NCI-H187 (cell line): ENCODE measurements at places on chromosomes 3 and 15.

DNA sequence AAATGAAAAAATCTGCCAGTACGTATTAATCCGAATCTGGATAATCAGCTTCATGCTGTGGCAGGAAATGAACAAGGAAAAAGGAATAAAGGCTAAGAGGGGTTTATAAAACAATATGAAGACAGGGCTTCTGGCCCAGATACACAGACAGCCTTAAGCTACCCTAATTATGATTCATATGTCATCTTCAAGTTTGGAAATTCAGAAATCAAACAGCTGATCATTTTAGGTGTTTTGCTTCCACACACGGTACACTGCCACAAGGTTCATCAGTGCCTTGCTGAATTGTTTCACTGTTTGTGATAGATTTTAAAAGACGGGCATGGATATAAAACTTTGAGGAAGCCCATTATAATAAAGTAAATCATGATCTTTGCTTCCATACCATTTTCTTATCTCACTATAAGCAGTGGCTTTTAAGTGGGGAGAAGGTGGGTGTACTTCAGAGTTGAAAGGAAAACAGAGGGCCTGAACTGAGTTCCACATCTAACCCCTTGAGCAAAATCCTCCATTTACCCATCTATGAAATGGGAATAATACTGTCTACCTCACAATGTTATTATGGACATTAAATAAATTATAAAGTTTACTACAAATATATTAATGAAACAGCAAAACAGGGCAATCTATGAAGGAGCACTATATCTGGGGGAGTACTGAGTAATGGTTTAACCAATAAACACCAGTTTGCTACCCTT is 15.7 kb downstream of the GTPBP8 start:
- DNase-seq, result no peak

GRCh38 chr3:74004386-74004785 is 379.6 kb upstream of the PDZRN3 start:
- no peak for DNase-seq

DNA sequence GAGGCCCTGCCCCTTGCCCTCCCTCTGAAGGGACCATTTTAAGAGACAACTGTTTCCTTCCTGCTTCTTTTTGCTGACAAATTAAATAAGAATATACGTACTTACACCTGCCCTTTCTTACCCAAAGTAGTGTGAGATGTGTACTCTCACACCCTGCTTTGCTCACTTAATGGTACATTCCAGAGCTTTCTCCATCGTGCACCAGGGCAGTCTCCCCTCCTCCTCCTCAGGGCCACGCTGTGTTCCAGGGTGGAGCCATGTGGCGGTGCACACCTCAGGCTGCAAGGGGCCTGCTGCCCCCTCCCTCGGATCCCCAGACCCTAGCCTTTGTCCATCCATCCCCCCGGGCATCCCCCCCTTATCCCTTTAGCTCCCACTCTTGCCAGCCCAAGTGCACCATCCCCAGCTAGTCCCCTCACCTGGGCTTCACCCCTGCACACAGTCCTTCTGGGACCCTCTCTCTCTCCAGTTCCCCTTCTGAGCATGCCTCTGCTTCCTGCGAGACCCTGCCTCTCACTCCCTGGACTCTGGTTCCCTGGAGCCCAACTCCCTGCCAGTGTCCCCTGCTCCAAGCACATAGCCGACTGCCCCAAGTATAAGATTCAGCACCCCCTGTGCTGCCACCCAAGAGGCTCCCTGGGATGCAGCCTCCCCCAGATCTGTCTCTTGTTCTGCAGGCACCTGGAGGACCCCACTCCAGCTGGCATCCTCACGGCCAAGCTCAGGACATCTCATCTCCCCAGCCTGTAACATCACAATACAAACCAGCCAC is 89.5 kb upstream of the IQSEC1 start:
- no peak for DNase-seq

GRCh38 chr3:174072675-174073074 is 675.1 kb downstream of the NLGN1 start:
- DNase-seq, result no peak

DNA sequence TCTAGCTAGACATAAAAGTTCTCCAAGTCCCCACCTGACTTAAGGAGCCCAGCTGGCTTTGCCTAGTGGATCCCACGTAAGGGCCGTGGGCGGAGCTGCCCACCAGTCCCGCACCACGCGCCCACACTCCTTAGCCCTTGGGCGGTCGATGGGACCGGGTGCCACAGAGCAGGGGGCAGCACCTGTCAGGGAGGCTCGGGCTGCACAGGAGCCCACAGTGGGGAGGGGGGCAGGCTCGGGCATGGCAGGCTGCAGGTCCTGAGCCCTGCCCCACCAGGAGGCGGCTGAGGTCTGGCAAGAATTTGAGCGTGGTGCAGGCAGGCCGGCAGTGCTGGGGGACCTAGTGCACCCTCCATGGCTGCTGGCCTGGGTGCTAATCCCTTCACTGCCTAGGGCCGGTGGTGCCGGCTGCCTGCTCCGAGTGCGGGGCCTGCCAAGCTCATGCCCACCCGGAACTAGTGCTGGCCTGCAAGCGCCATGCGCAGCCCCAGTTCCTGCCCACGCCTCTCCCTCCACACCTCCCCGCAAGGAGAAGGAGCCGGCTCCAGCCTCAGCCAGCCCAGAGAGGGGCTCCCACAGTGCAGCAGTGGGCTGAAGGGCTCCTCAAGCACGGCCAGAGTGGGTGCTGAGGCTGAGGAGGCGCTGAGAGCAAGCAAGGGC is 78.7 kb downstream of the SLC6A1 start:
- DNase-seq, result no peak

DNA sequence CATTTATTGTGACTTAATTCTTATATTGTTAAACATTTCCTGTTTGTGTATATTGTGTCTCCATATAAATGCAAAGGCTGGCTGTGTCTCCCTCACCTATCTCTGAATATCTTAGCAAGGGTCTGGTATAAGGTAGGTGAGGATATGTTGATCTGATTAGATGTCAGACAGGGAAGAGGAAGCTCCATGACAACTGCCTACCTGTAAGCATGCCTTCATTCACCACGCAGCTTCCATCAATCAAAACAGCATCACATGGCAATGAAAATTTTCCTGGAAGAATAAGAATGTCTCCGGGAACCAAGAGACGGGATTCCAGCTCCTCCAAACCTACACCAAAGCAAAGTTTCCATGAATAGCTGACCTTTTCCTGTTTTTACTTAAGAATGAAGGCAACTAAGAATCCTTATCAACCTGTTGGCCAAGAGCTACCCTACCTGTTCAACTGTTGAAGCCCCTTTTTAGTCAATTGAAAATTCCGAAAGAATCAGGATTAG is 34.8 kb downstream of the ATP13A5 start:
- DNase-seq, result no peak

DNA sequence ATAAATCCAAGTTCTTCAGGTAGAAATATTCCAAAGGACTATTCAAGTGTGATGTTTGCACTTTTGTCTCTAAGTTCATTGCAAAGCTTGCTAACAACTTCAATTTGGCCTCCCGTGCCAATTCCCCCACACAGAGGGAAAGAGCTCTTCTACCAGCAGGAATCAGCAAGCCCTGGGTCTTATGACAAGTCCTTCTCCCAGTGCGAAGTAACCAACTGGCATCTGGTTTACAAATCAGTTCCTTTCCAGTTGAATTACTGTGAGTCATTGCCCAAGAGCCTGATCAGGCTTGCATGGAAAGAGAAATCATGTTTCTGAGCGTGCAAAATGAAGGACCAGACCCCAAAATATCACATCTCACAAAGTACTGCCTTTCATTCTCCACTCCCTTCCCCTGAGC is 62.7 kb upstream of the SLCO3A1 start:
- no peak for DNase-seq

DNA sequence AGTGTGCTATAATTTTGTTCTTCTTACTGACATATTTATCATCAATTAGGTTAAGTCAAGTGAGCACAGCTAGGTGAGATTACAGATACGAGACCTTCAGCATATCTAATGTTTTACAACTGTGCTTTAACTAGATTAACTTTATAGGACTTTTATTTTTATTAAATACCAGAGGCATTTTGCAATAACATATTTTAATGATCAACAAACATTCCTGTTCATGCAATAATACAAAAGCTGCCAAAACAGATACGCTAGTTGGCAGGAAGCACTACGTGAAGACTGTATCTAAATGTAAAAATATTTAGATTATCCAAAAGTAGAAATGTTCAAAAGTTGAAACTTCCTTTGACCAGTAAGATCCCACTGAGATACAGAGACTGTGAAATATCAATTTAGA is 139.1 kb downstream of the CBLB start:
- DNase-seq, result no peak
